ENCODE measurements at places on chromosomes 6 and 20.

DNA sequence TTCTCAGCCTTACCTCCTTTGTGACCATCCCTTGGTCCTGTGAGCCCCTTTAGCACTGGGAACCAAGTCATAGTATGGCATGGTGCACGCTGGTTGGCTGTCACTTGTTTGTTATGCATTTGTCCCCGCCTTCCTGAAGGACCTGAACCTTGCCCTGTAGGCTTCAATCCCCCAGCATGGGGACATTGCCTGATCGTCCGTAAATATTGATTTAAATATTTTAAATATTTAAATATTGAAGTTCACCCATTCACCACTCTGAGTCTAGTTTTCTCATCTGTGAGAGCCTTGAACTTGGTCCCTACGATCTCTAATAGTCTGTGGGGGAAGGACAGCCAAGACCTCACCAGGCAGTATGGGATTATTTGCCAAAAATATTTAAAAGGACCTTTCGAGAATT is 23.8 kb upstream of the PREX1 start:
- no peak for DNase-seq

- no peak for DNase-seq
Observed at GRCh38 chr6:122406187-122406586, 6.7 kb downstream of the HSF2 start.

DNA sequence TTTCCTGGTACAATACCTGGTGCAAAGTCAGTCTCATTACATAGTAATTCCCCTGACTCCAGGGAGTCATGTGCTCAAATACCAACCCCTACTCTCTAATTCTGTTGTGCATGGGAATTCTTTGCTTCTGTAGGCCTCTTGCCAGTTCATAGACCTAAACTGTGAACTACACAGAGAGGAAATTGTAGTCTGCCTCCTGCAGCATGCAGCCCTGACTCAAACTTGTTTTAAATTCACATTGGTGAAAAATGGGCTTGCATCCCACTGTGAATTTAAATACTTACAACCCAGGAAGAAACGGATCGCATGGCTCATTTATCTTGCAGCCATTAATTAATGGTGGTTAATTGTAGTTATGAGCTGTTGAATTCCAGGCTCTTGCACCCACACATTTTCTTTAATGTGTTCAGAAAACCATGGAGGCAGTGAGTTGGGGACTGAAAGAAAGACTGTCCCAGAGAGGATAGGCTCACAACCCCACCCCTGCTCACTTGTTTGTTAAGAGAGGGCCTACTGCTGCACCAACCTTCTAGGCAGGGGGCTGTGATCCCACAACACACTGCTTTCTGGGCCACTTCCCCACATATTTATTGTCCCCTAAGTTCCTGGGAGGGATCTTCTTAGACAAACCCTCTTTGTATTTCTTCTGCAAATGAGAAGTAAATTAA is 579.1 kb downstream of the DHX35 start:
- DNase-seq, result no peak

DNA sequence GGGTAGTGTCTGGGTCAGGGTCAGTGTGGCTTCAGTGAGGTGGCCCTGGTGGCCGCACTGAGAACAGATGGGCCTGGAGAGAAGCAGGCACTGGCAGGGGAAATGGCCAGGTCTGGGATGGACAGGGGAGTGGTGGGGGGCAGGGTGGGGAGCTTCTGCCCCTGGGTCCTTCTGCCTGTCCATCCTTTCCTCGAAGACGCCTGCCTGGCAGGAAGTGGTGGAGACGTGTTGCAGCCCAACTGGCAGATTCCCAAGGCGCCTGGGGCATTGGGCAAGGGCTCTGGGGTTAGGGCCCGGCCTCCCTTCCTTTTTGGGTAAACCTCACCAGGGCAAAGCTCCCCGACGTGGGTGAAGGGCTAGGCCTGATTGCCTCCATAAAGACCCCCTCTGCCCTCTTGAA is 10.4 kb downstream of the SRC start:
- DNase-seq, result no peak

- no peak for DNase-seq
Observed at GRCh38 chr20:4064144-4064909, 49.0 kb upstream of the RNF24 start.

- no peak for DNase-seq
Observed at GRCh38 chr6:158257781-158258180, 54.5 kb upstream of the TULP4 start.

GRCh38 chr6:4774715-4775493 is 1.3 kb upstream of the CDYL start:
- DNase-seq, result no peak

- DNase-seq, result no peak
Observed at GRCh38 chr6:38192011-38192410, 372.5 kb downstream of the ZFAND3 start.

DNA sequence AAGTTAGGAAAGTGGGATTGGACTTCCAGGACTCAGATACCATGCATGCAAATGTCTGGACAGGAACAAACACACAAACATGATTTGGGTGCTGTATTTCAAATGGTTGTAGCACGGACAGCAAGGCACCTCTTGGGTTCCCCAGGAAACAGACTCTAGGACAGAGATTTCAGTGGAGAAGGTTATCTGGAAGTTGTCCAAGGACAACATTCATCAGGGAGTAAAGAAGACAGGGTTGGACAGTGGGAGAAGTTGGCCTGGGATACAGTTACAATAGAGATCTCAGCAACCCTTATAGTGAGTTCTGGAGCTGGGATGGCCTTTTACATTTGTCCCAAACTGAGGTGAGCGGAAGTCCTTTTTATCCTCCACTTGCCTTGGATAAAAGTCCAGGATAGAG is 19.8 kb upstream of the TINAG start:
- DNase-seq, result no peak

DNA sequence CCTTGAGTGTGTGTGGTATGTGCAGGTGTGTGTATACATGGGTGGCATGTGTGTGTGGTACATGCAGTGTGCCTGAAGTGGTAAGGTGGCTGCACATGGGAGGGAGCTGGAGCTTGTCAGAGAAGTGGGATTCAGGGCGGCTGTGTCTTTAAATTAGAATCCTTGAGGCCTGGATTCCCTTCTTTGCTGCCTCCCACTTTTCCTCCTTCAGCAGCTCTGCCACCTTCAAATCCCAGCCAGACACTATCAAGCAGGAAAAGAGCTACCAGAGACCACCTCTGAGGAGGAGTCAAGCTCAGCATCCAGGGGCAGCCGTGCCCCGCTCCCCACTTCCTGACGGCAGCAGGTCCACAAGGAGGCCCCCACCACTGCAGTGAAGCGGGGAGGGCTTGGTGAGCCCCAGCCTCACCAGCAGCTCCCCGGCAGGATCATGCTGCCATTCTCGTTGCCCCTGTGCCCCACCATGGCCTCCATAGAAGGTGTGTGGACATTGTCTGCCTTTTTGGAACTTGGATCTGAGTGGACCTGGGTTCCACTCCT is 131.0 kb upstream of the MLN start:
- DNase-seq, result no peak

GRCh38 chr6:161261325-161261724 is 12.5 kb downstream of the AGPAT4 start:
- no peak for DNase-seq

- no peak for DNase-seq
Observed at GRCh38 chr6:143064951-143065683, 4.4 kb downstream of the AIG1 start.

DNA sequence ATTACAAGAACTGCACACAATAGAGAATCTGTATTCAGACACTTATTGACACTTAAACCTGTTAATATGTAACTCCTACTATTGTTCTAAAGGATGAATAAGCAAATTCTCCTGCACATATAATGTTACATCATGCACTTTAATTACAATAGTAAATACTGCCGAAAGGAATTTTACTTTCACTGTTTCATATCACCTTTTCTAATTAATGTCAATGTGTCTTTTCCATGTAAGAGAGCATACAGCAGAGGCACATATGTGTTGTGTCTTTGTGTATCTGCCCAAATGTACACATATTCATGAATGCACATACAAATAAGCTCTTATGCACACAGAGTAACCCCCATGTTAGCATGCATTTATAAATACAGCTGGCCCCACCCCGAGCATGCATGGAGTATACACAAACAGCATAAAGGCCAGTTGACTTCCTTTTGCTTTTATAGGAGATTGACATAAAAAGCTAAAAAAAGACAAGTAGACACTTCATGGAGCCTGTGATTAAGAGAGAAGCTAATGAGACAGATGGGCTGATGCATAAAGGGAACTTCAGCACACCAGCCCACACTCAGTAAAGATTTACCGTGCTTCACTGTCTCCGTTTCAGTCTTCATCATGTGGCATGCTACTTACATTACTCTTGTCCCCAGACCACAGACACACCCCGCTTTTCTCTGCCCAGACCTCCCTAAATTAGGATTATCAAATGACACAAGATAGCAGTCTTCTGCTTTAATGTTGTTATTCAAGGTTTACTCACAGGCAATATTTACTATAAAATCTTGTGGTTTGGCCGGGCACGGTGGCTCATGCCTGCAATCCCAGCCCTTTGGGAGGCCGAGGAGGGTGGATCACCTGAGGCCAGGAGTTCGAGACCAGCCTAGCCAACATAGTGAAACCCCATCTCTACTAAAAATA is 184.6 kb downstream of the ATXN1 start:
- DNase-seq, result no peak

DNA sequence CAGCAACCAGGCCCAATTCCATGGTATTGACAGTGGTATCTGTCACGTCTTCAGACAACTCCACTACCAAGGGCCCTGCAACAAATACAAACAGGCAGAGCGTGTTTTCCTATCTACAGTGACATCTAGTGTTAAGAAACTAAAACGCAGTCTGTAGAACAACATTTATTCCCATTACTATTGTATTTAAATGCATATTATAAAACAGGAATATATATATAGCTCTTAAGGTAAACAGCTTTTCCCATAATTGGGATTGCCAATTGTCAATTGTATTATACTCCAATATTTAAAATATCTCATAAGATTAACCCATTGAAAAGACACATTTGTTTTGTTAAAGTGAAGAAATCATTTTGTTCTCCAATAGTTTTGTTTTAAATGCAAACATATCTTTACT is 97.2 kb downstream of the KIF16B start:
- no peak for DNase-seq

- DNase-seq, result no peak
Observed at GRCh38 chr6:33772902-33773472, 15.9 kb downstream of the LEMD2 start.

GRCh38 chr6:32941214-32941768 is 463 bp upstream of the HLA-DMB start:
- peak; percentile 27 for DNase-seq

DNA sequence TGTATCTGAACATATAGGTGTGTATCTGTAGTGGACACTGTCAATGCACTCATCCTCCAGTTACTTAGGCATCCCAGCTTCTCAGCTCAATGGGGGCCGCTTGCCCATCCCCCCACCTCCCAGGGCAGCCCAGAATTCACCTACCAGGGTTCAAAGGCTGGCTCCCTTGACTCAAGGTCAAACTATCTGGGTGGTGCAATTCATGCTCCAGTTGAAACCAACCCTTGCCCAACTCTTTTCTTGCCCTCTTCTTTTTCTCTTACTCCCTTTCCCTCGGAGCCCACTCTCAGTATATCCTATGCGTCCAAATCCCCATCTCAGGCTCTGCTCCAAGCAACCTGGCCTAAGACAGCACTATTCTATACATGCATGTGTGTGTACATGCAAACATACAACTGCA is 127.4 kb downstream of the BCAS1 start:
- DNase-seq, result no peak

DNA sequence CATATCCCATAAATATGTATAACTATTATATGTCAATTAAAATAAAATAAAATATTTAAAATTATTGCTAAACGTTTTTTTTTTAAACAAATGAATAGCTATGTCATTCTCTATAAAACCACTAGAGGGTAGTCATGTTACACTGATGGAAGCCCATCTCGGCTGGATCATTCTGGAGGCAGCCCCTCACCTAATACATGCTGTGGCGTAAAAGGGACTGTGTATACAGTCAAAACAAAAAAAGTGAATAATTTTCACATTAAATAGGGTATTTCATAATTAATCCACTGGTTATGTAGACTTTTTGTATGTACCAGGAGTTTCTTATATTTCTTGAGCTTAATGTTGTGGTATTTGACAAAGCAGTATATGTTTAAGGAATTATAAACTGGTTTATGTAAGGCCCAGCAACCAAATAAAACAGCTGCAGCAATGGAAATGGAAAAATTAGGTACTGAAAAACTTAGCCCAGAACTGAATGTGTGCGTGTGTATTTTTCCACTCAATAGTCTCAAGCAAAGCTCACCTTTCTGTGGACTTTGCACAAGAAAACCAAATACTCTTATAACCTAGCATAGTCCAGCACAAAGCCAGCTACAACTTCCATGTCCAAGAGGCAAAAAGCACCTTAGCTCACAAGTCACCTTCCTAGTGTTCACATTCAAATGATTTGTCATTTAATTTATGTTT is 81.7 kb downstream of the COL9A1 start:
- no peak for DNase-seq

GRCh38 chr6:117025310-117025709 is 148.3 kb downstream of the RFX6 start:
- DNase-seq, result no peak

DNA sequence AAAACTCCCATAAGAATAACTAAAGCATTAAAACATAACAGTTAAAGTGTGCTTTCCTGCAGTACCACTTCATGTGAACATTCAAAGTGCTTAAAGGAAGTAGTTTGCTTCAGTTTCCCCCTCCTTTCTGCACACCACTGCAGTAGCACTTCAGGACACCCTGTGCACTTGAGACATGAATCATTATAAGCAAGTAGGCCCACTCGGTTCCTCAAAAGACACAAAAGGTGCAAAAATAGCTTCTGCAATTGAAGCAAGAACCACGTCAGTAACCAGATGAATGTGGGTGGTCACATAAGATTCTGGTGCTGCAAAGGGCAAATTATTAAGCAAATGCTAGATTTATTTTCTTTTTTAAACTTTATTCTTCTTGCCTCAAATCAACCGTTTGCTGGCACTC is 160.6 kb downstream of the HIVEP2 start:
- no peak for DNase-seq

DNA sequence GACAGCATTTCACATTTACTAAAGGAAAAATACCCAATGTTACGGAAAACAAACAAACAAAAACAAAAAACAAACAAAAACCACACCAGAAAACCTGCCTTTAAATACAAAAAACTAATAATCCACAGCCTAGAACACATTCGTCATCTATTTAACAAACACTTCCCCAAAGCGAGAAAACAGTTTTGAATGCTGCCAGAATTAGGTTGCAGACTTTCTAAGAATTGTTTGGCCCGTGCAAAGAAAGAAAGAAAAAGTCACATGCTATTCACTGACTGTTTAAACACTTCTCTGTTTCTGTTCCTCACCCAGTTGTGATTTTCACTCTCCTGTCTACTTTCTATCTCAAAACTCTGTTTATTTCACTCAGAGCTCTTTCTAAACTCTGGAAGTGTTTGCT is 52.5 kb downstream of the BCAS1 start:
- DNase-seq, result no peak

- DNase-seq, result no peak
Observed at GRCh38 chr6:24879351-24879750, 56.4 kb downstream of the RIPOR2 start.

Data from stimulated activated CD4-positive, alpha-beta T cell treated with anti-CD3 and anti-CD28 coated beads, Interleukin-2, amount 100 ng/mL, for 48 hours (primary cell).